ENCODE measurements at places on chromosomes 11 and 22. TPM values are rescaled to one million over a fixed set of nuclear protein-coding genes. Genes with fewer than 3 reads are reported as not detected.

GRCh38 chr11:57742087-57742452 is 779 bp downstream of the SELENOH start:
- DNase-seq = no peak
- peak overlapping the region; percentile 93 for H3K4me3 ChIP-seq
- peaks cover 20% of the 10 kb centered on the region for H3K4me1 ChIP-seq
- H3K27ac ChIP-seq = peak overlapping the region; percentile 95
- H3K27me3 ChIP-seq = no peaks in the 10 kb centered on the region
- H3K36me3 ChIP-seq = peaks cover 31% of the 10 kb centered on the region

The MS4A3 gene
- not detected for total RNA-seq

The TEX54 gene
- total RNA-seq = not detected

DNA sequence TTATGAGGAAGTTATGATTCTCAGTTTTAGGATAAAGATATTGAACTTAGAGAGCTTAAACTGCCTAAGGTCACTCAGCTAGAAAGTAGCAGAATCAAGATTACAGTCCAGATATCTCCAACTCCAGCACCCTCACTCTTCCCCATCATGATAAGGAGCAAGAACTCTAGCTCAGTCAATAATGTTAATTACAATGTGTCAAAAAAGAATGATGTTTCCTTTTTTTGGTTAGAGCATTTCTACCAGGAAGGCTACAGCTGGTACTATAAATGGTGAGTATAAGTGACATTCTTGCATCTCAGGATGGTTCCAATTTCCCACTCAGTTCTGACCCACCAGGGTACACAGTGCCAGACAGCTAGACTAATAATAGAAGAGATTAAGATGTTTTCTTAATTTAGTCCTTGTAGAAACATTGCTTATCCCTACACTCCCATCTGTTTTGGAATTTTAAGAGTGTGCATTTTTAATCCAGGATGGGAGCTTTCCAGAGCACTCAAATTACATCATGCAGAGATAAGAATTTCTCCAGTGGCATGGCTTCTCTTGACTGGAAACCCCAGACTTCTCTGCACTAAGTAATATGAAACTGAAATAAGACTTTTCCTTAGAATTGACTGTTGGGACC is 21.6 kb upstream of the BBOX1 start:
- no peak overlapping the region for H3K4me3 ChIP-seq
- H3K27me3 ChIP-seq = no peaks in the 10 kb centered on the region
- DNase-seq = no peak
- H3K27ac ChIP-seq = no peak overlapping the region
- peaks cover 10% of the 10 kb centered on the region for H3K4me1 ChIP-seq

The PRAME gene
- not detected for total RNA-seq

DNA sequence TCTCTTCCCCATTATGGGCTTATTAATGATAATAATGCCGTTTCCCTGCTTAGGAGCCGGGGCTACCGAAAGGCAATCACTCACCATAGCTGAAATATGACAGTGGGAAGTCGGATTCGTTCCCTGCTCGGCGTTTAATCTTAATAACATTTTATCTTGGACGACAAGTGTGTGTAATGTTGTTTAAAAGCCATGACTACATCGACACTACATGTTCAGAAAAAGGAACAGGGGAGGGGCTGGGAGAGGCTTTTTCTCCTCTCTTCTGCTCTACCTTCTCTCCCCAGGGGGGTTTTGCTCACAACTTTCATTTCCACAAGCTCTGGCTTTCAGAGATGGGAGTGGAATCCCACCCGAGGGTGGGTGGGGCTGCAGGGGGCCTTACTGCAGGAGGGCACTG is 105.5 kb downstream of the DSCAML1 start:
- no peak overlapping the region for H3K4me3 ChIP-seq
- H3K36me3 ChIP-seq = no peaks in the 10 kb centered on the region
- DNase-seq = no peak
- H3K27me3 ChIP-seq = peaks cover 21% of the 10 kb centered on the region

DNA sequence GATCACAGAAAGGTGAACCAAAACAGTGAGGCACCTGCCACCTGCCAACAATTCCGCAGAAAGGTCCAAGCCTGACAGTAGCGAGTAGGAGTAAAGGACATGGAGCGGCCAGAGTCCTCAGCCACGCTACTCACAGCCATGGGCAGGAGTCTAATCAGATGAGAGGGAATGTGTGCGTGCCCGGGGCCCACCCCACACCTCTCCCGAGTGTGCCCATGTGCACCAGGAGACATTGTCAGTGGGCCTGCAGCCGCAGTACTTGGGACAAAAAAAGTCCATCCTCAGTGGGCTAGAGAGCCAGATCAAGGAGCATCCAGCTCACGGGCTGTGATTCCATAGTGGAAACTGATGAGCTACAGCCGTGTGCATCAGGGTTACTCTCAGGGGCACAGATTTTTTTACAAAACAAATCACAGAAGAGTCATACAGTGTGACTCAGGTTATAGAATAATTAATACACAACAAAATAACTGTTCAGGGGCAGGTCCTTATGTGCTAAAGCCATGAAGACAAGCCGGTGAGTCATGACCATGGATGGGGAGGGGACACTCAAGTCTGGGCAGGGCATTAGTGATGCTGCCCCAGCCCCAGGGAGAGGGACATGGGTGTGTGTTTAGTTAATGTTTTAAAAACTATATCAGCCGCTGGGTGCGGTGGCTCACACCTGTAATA is 12.0 kb downstream of the SART1 start:
- H3K27ac ChIP-seq = no peak overlapping the region
- DNase-seq = no peak
- no peaks in the 10 kb centered on the region for H3K4me1 ChIP-seq
- no peaks in the 10 kb centered on the region for H3K27me3 ChIP-seq
- H3K4me3 ChIP-seq = no peak overlapping the region

The ASRGL1 gene
- total RNA-seq = 2.4 TPM

DNA sequence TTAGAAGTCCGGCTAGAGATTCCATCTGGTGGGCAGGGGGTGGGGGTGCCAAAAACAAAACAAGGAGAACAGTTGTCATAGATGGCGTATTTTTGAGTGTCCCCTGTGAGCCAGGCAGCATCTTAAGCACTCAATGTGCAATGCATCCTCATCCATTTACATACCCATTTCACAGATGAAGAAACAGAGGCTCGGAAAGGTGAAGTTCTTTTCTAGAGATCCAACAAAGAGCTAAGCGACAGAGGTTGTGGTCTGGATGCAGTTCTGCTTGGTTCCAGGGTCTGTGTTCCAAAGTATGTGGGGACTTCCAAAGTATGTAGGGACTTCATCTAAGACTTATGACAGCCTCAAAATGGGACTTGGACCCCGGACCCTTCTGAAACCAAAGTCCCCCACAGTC is 277.8 kb downstream of the MN1 start:
- no peaks in the 10 kb centered on the region for H3K27me3 ChIP-seq
- H3K36me3 ChIP-seq = no peaks in the 10 kb centered on the region
- peaks cover 9% of the 10 kb centered on the region for H3K4me1 ChIP-seq
- no peak for DNase-seq
- no peak overlapping the region for H3K4me3 ChIP-seq
- no peak overlapping the region for H3K27ac ChIP-seq

DNA sequence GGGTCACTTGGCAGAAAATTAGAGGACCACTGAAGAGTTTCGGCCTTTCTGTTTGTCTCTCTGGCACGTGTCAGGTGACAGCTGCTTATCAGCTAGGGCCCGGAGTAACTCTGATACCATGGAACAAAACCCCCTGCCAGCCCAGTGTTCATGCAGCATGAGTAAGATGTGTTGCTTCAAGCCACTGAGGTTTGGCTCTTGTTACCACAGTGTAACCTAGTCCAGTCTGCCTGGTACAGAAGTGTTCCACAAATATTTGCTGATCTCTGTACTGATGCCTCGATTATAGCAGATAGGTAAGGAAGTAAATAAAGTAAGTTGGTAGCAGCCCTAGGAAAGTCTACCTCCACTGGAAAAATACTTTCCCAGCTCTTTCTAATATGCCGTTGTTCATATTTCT is 20.5 kb upstream of the ETS1 start:
- no peaks in the 10 kb centered on the region for H3K36me3 ChIP-seq
- H3K4me1 ChIP-seq = no peaks in the 10 kb centered on the region
- no peak overlapping the region for H3K4me3 ChIP-seq
- H3K27ac ChIP-seq = no peak overlapping the region

- H3K36me3 ChIP-seq = no peaks in the 10 kb centered on the region
- H3K4me3 ChIP-seq = no peak overlapping the region
- no peak overlapping the region for H3K27ac ChIP-seq
- no peak for DNase-seq
- no peaks in the 10 kb centered on the region for H3K27me3 ChIP-seq
Measured at GRCh38 chr11:44781655-44782054, 54.9 kb downstream of the TSPAN18 start.

The PDGFB gene
- 16.8 TPM for total RNA-seq

DNA sequence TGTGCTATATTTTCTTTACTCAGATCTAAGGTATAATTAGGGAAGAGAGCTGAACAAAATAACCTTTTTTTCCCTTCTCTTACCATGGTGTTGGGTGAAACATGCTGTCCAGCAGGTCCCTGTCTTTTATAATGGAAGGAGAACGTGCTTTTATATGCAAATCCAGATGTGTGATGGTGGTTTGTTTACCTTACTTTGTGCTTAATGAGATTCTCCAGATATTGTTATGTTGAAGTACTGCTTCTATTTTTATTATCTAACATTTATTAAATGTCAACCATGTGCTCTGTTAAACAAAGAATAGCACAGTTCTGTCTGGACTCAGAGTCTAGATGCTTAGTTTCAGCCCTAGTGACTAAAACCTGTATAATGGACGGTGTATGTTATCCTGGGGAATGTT is 10.1 kb upstream of the GRIK4 start:
- no peak overlapping the region for H3K4me3 ChIP-seq
- no peak overlapping the region for H3K27ac ChIP-seq
- no peak for DNase-seq
- H3K27me3 ChIP-seq = peaks cover 20% of the 10 kb centered on the region
- H3K36me3 ChIP-seq = no peaks in the 10 kb centered on the region

DNA sequence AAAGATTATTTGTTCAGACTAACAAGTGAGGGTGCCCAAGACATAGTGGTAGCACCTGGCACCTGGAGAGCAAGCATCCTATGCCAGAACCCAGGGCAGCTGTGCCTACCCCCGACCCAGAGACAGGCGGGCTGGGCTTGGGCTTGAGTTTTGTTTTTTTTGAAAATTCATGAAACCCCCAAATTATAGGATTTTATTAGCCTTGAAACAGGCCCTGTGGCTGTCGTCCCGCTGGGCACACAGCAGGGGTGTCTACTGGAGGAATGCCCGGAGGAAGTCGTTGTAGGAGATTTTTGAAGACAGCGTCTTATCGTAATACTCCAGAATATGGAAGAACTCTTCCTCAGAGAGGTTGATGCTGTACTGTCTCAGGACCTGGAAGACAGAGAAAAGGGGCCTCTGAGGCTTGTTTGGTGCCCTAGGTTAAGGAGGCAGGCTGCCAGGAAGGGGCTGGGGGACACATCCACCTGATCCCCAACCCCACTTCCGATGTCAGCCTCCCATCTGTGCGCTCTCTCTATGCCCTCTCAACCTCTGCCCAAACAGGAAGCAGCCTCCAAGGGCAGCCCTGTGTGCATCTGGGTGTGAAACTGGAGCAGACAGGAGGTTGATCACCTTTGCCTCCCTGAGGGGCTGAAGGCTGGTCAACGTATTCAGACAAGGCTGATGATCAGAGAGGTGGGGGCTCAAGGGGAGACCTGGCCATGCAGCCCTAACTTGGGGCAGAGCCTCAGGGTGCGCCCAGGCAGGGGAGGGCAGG is 117.0 kb downstream of the MPPED1 start:
- H3K27me3 ChIP-seq = peaks cover 3% of the 10 kb centered on the region
- DNase-seq = no peak
- no peak overlapping the region for H3K27ac ChIP-seq

The KRTAP5-1 gene
- not detected for total RNA-seq

DNA sequence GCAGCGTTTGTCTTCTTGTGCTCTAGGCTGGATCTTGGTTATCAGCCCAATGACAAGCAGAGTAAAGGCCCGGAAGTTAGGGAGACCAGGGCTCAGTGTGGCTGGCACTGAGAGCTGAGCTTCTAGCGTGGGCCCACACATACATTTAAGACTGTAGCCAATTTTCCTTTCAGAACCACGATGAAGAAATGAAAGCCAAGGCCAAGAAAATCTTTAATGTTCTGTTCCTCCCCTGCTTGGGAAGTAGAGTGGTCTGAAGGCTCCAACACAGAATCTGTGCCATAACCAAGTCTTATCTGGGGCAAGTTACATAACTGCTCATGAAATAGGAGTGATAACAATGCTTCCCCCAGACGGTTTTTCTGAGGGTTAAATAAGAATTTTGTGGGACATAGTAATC is 4.7 kb upstream of the ST3GAL4 start:
- H3K27me3 ChIP-seq = no peaks in the 10 kb centered on the region
- H3K36me3 ChIP-seq = peaks cover 7% of the 10 kb centered on the region
- H3K4me1 ChIP-seq = peaks cover 72% of the 10 kb centered on the region
- H3K4me3 ChIP-seq = no peak overlapping the region
- no peak for DNase-seq
- no peak overlapping the region for H3K27ac ChIP-seq

DNA sequence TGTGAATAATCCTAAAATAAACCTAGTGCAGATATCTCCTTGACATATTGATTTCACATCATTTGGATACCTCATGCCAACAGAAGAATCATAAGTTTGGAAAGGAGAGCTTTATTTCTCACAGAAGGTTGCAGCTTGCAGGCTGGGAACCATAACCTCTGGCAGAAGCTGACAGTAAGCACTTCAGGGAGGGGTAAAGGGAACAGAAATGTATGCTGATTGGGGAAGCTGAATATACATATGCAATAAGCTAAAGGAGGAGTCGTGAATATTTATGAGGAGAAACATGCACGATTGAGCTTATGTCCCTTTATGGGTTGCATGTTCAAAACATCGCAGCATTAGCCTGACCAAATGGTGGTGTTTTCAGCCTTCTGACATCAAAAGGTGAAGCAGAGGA is 814.5 kb downstream of the TBC1D22A start:
- H3K36me3 ChIP-seq = no peaks in the 10 kb centered on the region
- H3K27ac ChIP-seq = no peak overlapping the region
- H3K4me1 ChIP-seq = no peaks in the 10 kb centered on the region
- no peak overlapping the region for H3K4me3 ChIP-seq

The CHADL gene
- total RNA-seq = not detected

The RAG2 gene
- not detected for total RNA-seq

DNA sequence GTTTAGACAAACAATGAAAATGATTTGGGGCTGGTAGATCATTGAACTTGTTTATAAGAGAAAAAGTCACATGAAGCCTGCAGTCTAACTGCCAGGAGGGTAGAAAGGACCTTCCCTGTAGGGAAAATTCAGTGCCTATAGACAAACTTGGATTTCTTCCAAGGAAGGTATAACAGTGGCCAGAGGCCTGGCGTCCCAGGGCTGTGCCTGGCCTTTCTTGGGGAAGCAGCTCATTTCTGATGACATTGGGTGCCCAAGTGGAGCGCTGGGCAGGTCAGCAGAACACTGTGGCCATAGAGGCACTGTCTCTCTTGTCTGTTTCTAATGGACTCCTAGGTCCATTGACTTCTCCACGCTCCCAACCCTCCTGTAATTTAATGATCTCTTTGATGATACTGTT is 6.6 kb upstream of the FXYD6 start:
- peaks cover 50% of the 10 kb centered on the region for H3K27me3 ChIP-seq
- no peak overlapping the region for H3K4me3 ChIP-seq
- DNase-seq = peak; percentile 66

All from osteocyte (in vitro differentiated cells).